ENCODE measurements at places on chromosomes 2 and 18.

DNA sequence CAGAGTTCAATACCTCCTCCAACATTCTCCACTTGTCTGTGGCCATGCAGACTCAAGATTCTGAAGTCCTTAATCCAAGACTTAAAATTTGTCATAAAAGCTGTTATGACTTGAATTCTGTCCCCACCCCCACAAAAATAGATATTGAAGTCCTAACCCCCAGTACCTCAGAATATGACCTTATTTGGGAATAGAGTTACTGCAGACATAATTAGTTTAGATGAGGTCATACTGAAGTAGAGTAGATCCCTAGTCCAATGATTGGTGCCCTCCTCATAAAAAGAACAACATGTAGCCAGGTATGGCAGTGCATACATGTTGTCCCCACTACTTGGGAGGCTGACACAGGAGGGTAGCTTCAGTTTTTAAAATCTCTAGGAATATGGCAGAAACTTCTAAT, 9.2 kb downstream of the TPGS2 start:
- DNase-seq, result no peak

DNA sequence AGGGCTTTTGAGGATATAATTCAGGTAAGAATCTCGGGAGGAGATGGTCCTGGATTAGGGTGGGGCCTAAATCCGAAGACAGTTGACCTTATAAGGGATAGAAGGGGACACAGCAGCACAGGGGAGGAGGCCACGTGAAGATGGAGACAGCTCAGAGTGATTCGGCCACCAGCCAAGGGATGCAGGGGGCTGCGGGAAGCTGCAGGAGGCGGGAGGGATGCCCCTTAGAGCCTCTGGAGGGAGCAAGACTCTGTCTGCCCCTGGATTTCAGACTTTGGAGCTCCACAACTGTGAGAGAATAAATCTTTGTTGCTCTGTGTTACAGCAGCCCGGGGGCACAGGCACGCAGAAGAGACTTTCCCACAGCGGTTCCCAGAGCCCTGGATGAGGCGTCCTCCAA, 143.7 kb downstream of the ASB1 start:
- no peak for DNase-seq

DNA sequence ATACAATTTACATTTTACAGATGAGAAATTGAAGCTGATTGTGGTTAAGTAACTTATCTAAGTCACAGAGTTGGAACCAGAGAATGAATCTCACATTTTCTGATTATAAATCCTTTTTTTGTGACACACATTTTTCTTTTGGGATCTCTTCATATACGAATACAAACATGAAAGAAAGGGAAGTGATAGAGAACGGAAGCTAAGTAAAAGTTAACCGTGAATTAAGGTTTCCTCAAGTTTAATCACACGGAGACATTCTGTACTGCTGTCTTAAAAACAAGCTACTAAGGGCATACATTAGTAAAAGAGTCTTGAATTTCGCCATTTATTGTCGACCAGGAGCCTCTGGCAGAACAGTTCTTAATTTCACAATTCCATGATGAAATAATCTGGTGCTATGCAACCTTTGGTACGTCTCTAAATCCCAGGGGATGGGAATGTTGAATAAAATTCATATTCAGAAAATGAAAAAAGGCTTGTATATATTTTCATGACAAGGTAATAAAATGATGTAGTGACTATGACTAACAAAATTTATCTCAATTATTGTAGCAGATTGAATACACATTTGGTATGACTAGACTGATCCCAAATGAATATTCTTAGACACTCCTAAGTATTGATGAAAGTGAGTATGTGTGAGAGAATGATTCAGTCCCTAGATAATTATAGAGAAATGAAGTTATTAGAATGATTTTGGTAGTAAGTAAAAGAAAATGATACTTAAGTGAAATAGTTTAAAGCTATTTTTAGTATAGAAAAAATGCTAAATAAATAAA, 40.3 kb upstream of the ZSWIM2 start:
- DNase-seq, result no peak

GRCh38 chr2:85266146-85267041, 61.4 kb downstream of the TGOLN2 start:
- DNase-seq, result peak; percentile 16

DNA sequence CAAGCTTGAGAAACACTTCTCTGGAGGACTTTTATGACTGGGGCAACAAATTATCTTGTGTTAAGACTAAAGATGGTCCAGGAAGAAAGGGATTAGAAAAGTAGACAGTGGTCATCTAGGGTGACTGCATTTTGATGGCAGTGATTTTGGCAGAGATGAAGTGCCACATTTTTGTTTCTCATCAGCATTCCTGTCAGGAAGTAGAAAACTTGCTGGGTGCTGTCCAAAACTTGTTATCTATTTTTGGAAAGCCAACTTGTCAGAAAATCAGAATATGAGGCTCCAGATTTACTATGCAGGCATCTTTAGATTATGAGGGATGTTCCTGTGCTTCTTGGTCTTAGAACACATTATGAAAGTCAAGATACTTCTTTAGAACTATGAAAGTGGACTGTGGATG, 29.0 kb upstream of the CALCRL start:
- DNase-seq, result no peak

- no peak for DNase-seq
These were observed 214.5 kb downstream of the MCFD2 start for GRCh38 chr2:46701152-46701551.

GRCh38 chr2:3712424-3712823, 9.0 kb downstream of the DCDC2C start:
- no peak for DNase-seq

DNA sequence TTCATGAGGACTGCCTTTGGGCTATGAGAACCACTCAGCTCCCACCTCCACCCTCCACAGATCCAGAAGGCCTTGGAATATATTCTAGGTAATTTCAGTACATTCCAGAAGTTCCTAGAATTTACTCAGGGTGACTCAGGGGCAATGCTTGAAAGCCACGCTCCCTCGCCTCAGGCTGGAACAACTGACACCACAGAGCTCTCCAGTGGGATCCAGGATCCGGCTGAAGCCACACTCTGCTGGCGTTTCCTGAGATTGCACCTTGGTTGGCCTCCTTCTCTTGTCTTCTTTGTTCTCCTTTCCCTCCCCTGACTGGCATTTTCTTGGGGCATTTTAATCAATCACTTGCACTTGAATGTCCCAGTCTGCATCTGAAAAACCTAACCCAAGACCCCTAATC, 92.6 kb upstream of the KCNE4 start:
- DNase-seq, result no peak

- no peak for DNase-seq
These were observed 58.6 kb downstream of the KCNG2 start for GRCh38 chr18:79856119-79857007.

GRCh38 chr2:166775176-166775575, 113.1 kb upstream of the XIRP2 start:
- no peak for DNase-seq

GRCh38 chr18:48928787-48929186, 22.0 kb downstream of the SMAD7 start:
- peak; percentile 64 for DNase-seq

GRCh38 chr18:63850020-63850419, 37.5 kb upstream of the SERPINB2 start:
- DNase-seq, result no peak

DNA sequence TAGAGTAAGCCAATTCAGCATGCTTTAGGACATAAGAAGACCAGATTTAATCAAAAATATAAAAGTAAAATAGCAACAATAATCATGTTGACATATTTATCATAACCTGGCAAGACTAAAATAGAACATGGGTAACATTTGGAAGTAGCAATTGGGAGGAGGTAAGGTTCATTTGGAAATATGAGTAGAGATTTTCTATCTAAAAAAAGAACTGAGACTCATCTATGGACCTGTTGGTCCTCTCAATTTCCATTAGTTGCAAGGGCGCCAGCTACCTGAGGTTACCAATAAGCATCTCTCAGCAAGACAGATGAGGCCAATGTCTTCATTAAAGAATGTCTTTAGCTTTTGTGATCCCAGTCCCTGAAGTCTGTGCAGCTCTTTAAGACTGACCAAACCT, 196.0 kb downstream of the IRS1 start:
- DNase-seq, result no peak

GRCh38 chr2:102442967-102443828, 20.2 kb downstream of the IL18RAP start:
- no peak for DNase-seq

DNA sequence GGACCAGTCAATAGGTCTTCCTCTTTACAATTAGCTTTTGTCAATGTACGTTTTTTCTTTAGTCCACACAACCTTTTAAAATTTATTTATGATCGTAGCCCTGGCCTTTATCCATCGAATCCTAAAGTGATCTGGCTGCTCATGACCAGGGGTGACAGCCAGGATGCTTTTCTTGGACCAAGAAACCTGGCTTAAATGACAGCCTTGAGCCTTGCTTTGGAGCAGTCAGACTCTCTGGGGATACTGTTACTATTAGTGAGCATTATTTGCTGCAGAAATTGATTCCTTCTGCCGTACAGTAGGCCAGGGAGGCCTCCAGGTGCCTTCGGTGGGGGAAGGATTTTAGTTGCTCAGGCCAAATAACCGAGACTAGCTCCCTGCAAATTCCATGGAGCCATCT, 70.2 kb downstream of the AGAP1 start:
- no peak for DNase-seq

DNA sequence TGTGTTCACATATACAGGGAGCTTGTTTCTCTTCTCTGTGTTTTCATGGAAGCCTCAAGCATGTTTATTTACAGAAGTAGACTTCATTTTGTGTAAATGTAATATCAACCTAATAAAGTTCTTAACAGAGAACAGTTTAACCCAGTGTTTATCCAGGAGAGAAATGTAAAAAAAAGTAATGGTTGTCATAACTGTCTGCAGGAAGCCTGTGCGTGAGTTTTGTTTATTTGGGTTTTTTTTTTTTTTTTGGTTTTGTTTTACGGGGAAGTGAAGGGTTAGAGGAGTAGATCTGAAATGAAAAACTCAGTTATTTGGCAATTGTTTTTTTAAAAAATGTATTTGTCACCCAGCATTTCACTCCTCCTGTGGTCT, 124.7 kb downstream of the RAPGEF4 start:
- no peak for DNase-seq

GRCh38 chr2:241947876-241948275, 78.3 kb downstream of the RTP5 start:
- DNase-seq, result no peak

- DNase-seq, result no peak
These were observed 828 bp downstream of the CIB4 start for GRCh38 chr2:26640331-26640745.

DNA sequence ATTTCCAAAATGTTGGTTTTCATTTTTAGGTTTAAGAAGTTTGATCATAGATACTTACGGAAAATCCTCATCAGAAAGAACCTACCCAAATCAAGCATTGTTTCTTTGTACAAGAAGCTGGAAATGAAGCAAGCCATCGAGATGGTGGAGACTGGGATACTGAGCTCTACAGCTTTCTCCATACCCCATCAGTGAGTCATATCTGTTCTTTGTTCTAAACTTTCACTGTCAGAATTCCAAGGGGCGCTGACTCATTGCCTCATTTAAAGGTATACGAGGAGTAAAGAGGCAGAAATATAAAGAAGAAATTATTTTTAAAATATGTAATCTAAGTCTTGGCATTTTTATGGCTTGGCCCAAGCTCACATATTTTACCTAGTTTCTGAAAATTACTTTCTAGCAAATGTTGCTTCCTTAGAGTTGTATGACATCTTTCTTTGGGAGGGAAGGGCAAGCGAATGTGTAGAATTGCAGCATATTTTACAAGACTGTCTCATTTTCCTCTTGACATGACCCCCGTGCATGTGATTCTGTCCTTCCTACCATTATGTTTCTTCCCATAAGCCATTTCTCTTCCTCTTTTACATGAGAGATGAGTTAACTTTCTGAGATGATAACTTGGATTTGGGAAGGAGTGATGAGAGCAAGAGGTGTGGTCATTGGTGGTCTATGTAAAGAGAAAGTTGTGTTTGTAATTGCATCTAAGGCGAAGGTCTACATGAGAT, 41.2 kb downstream of the SLC9A4 start:
- DNase-seq, result no peak

DNA sequence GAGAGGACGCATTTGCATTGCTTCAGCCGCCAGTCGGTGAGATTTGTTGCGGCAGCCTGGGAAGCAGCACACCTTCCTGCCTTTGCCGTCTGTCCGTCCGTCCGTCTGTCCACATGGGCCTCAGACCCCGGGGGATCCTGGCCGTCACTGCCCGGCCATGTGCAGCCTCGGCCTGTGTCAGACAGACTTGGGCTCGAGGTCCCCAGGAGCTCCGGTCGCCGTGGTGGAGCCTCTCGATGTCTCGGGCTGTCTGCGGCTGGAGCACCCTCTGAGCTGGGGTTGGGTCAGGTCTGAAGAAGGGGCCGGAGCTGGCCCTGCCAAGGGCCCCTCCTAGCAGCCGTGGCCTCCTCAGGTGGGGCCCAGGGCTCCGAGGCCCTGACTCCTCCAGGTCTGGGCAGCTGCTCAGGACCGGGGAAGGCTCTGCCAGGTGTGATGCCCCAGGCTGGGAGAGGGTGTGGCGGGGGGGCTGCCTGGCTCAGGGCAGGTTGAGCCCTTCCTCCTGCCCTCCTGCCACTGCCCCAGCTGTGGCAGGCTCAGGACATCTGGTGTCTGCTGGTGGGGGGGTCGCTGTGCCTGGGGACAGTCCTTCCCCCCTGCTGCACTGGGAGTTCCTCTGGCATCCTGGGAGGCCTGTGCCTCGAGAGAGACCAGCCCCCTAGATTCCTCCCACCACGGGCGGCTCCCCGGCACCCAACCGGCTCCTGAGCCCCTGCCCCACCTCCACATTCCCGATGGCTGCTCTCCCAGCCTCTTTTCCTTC, 11.8 kb downstream of the NEU4 start:
- no peak for DNase-seq

- DNase-seq, result no peak
These were observed 45.0 kb upstream of the TANK start for GRCh38 chr2:161115205-161115604.

DNA sequence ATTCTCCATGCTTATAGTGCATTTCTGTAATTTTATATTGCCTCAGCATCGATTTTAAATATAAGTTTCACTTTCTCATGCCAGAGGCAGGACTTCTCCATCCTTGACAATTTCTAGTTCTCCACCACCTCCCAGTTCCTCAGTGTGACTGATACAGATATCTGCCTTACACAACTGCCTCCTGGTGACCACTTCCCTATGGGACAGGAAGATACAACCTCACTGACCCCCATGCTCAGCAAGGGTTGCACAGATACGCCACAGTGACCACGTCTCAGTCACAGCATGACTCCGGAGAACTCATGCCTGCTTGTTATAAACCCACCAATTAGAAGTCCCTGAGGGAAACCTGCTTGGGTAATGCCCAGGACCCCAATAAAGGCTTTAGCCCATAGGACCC, 284.0 kb upstream of the MC4R start:
- no peak for DNase-seq

- DNase-seq, result no peak
These were observed 1.1 kb downstream of the ENOSF1 start for GRCh38 chr18:711310-711656.

DNA sequence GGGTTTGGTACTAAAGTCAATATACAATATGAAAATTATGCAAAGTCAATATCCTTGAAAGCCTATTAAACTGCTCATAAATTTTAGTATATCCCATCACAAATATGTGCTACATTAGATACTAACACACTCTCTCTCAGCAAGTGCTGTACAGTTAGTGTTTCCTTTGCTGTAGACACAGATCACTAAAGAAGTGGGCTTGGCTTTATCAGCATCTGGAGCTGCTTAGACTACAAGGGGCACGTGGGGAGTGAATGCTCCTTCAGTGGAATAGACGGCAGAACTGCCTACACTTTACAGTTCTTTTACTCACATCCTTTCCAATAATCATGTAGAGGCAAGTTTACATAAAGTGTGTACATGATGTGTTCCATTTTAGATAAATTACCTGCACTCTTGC, 26.0 kb upstream of the EFEMP1 start:
- no peak for DNase-seq
